GM23248 (cell line): ENCODE measurements at places on chromosomes 4 and X.

DNA sequence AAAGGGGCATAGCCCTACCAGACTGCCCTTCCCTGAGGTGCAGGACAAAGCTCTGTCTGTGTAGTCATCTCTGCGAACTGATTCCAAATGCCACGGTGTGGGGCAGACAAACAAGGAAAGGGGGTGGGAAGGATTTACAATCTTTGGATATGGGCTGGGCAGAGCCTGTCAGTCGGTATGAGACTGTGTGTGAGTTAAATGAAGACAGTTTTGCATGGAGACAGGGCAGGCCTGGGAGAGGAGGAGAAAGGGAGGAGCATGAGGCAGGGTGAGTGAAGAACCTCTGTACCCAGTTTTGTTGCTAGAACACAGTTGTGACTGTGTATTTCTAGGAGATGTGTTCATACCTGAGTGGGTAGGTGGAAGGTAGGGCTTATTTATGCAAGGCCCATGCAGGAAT lies 59.4 kb upstream of the MSN start:
- DNase-seq, result no peak

- DNase-seq, result no peak
Measured at GRCh38 chr4:1988327-1988724, 20.4 kb downstream of the NELFA start.

GRCh38 chr4:6875431-6875831 lies 34.2 kb upstream of the TBC1D14 start:
- DNase-seq, result no peak

DNA sequence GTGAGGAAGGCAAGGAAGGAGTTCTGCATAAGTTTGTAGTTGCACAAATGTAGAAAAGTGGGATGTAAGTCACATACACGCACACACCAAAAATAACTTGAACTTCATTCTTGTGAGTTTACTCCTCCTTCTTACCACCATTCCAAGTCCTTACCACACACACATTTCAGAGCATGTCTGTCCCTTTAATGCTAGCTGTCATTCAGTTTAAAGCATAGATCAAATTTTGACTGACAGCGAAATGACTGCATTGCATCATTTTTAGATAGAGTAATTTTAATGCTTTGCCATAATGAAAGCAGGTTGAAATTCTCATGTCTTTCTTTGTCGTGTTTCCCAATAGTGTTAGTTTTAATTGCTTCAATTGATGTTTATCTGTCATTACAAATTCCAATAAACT lies 629.6 kb upstream of the HTR2C start:
- DNase-seq, result no peak

GRCh38 chr4:1512051-1512737 lies 106.0 kb upstream of the NKX1-1 start:
- no peak for DNase-seq

DNA sequence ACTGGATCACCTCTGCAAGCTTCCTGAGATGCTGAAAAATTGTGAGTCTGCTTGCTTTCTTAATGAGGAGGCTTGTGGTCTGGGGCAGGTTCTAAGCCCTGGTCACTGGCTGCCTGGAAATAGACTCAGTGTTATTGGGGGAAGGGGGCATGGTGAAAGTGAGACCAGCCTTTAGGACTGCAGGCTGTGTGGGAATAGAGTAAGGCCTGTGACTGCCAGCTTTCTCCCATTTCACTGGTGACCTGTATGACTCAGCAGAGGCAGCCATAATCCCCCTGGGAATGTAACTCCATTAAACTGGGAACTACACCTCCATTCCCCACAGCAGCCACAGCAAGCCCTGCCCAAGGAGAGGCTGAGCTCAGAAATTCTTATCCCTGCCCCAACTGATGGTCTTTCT lies 55.9 kb upstream of the IL15 start:
- DNase-seq, result no peak
